ENCODE measurements at places on chromosomes 6 and 20.

DNA sequence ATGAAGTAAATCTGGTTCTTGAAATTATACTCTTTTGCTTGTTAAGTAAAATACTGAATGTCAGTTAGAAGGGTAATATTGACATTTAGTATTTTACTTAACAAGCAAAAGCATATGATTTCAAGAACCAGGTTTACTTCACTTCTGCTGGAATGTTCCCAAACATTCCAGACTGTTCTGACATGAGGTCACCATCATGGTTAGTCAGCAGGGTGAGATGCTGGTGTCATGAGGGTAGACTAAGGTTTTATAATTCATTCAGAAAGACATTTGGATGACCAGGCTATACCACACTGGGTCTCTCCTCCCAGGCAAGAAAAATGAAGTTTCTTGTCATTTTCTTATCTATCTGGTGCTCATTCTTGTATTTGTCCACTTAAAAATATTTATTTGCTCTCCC, 414.4 kb upstream of the MMS22L start:
- no peak for DNase-seq

GRCh38 chr6:42028234-42029061, 21.9 kb upstream of the TAF8 start:
- DNase-seq: no peak

DNA sequence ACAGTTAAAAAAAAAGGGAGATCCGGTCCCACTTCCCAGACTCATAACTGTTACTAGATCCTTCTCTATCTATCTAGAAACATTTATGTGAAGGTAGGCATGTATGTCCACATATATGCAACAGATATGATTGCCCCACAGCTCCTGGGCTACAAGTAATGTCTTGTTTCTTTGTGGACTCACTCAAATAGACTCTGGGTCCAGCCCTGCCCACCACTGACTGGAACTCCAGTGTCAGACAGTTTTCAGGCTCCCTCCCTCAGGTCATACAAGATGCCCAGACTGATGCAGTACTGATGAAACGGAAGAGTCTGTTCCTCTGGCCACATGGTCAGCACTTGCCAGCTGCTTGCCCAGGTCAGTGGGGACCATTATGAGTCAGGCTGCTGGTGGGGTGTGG, 30.8 kb upstream of the IER3 start:
- no peak for DNase-seq

DNA sequence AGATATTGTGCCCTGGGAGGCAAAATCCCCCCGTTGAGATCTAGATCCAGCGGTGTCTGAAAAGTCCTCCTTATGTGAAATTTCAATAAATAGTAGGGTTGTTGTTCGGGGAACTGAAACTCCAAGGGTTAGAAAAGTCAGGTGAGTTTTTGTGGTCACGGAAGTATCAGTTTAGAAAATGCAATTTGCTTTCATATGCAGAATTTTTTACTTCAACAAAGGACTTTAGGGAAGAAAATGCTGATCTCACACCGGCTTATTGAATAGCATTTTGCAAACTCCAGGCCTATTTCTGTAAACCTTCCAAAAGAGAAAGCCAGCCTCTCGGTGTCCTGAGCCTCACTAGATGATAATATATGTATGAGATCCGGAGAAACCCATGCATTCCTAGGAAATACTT, 254.7 kb downstream of the TSHZ2 start:
- no peak for DNase-seq

DNA sequence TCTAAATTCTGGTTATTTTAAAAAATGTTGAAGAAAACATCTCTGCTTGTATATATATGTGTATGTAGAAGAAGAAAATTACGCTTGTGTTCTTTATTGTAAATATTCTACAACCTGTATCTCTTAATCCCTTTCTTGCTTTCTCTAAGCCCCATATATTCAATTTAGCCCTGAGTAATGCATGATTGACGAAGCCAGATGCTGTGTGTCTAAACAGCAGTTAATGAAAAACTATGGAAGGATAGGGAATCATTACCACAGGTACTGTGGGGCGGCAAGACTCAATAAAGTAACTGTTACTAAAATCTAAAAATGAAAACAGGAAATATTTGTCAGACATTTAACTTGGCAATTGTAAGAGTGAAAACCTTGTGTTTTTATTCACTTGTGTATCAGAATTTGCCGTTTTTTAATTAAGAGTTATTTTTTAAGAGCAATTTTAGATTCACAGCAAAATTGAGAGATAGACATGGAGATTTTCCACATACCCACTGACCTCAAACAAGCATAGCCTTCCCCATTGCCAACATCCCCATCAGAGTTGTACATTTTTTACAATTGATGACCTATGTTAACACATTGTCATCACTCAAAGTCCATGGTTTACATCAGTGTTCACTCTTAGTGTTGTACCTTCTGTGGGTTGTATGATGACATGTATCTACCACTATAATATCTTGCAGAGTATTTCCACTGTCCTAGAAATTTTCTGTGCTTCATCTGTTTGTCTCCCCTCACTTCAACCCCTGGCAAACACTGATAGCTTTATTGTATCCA, 76.7 kb downstream of the BCKDHB start:
- no peak for DNase-seq

DNA sequence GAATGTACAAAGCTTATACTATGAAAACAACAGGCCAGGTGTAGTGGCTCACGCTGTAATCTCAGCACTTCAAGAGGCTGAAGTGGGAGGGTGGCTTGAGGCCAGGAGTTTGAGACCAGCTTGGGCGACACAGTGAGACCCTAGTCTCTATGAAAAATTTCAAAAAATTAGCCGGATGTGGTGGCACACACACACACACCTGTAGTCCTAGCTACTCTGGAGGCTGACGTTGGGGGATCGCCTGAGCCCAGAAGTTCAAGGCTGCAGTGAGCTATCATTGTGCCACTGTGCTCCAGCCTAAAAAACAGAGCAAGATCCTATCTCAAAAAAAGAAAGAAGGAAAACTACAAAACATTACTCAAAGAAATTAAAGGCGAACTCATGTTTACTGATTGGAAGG, 7.3 kb upstream of the ASF1A start:
- DNase-seq: no peak

DNA sequence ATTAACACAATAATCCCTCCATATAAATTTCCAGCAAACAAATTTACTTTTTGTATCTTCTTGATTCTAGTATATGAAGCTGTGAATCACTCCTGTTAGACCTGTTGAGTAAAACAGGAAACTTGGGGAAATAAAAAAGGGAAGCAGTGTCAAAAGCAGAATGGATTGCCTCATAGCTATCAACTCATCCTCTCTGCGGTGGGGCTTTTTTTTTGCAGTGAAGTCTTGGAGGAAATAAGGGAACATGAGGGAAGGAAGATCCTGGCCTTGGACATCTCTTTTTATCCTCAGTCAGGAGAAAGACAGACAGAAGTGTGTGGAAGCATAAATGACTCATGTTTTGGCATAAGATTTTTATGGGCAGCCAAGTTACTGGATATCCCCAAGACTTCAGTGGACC, 332.5 kb downstream of the TFAP2A start:
- no peak for DNase-seq

DNA sequence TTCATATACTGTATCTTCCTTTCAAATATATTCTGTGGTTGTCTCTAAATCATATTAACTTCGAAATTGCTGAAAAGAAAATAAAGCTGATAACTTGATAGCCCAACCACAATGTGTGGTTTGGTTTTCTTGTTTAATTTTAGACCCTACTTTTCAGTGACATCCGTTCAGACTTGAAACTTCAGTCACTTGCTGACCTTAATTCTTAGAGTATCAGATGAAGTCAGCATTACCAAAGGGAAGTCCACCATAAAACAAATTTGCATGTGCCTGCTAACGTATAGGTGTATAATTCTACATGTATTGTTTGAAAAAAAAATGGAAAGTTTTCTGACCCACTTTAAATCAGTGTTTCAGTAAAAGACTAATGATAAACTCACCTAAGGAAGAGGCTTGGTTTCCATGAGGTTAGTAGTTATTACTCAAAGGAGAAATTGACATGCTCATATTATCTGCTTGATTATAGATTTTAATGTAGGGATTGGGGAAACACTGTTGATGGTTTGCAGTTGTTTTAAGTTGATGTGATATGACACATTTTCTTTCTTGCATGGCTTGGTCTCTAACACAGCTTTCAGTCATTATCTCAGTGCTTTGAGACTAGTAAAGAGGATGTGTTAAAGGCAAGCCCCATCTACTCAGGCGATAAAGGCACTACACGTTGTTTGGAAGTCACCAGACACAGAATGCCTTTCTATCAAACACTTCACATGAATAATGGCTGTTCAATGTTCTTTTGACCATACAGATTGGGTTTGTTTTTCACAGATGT, 5.2 kb upstream of the IL17A start:
- no peak for DNase-seq

DNA sequence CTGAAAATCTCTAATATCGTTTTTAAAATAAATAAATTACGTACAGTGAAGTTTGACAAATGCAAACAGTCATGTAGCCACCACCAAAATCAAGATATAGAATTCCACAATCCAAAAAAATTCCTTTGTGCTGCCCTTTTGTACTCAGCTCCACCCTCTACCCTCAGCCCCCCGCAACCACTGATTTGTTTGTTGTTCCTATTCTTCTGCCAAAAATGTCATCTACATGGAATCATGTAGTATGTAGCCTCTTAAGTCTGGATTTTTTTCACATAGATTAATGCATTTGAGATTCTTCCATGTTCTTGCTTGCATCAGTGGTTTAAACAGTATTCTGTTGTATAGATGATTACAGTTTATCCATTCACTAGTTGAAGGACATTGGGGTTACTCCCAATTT, 8.5 kb upstream of the REPS1 start:
- DNase-seq: no peak

GRCh38 chr6:40432982-40433381, 154.2 kb downstream of the LRFN2 start:
- no peak for DNase-seq

DNA sequence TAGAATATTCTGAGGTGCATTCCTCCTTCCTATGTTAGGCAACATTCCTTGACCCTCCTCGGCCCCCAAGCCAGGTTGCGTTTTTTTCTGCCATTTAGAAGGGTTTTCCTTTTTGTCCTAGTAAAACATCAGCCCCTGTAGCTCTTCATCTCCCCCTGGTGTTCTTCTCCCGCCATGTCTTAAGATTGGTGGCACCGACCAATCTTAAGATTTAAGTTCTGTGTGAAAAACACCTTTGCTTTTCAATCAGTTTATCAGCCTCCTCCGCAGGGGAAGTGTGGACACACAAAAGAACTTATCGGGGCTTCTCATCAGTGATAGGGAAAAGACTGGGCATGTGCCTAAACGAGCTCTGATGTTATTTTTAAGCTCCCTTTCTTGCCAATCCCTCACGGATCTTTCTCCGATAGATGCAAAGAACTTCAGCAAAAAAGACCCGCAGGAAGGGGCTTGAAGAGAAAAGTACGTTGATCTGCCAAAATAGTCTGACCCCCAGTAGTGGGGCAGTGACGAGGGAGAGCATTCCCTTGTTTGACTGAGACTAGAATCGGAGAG, 719 bp upstream of the EDN1 start:
- no peak for DNase-seq

DNA sequence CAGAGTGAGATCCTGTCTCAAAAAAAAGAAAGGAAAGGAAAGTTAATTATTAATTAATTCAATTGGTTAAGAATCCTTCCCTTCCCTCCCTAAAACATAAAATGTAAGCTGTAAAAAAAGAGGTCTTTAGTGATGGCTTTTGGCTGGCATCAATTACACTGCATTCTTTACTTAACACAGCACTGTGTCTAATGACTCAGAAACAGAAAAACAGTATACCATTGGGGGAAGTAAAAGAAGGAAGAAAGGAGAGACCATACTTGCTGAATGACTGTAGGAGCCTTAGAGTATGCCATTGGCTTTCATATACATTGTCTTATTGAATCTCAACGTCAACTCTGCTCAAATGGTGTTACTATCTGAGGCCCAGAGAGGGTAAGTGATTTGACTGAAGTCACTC, 18.3 kb upstream of the CITED2 start:
- no peak for DNase-seq

GRCh38 chr6:70059039-70059719, 192.8 kb downstream of the COL19A1 start:
- no peak for DNase-seq

DNA sequence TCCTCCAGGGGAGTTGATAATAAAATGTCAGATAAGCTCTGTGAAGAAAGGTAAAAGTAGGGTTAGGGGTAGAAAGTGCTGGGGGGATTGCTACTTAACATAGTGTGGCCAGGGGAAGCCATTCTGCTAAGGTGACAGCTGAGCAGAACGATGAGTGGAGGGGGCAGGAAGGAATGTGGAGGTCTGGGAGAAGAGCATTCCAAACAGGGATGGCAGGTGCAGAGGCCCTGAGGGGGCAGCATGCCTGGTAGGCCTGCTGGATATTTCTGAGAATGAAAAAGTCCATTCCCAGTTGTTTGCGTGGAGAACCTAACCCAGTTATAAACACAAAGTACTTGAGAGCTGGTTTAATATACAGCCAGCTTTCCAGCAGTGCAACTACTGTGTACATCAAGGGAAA, 9.3 kb downstream of the GFRA4 start:
- no peak for DNase-seq
